ENCODE measurements at places on chromosomes 7 and 10. TPM values are rescaled to one million over a fixed set of nuclear protein-coding genes. Genes with fewer than 3 reads are reported as not detected.

The CH25H gene
- total RNA-seq, result 0.21 TPM

The EN2 gene
- total RNA-seq, result under 0.01 TPM

The GPR37 gene
- 2.9 TPM for total RNA-seq

The TAS2R5 gene
- 4.4 TPM for total RNA-seq

The SKIDA1 gene
- total RNA-seq, result 0.07 TPM

The GIMAP2 gene
- total RNA-seq, result 0.21 TPM
